Kidney epithelial cell (primary cell): ENCODE measurements at places on chromosomes 13 and 19. TPM values are rescaled to one million over a fixed set of nuclear protein-coding genes. Genes with fewer than 3 reads are reported as not detected.

DNA sequence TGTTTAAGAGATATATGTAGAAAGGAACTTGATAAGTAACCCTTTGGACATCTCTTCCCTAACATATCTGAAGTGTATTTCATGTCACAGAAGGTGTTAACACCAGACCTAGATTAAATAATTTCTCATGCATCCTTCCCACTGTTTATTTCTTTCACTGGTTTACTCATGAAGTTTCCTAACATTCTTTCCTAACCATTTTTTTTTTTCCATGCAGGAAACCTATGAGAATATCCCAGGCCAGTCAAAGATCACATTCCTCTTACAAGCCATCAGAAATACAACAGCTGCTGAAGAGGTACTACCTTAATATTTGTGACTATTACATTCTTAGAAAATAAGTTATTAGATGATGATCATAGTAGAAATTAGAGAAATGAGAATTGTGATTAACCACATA, 28.8 kb downstream of the IPO5 start:
- DNase-seq, result no peak

GRCh38 chr19:23520441-23520840, 125.2 kb upstream of the ZNF91 start:
- DNase-seq, result no peak

GRCh38 chr13:110572778-110573118, 11.2 kb upstream of the RAB20 start:
- no peak for DNase-seq

- DNase-seq, result no peak
These were observed 128.3 kb upstream of the MCF2L start for GRCh38 chr13:112840472-112841302.

EBI3 gene
- total RNA-seq, result 2.5 and 3.9 TPM in 2 replicates

HSH2D gene
- 0.46 and 1.8 TPM in 2 replicates for total RNA-seq

CYP2A7 gene
- not detected in 2 replicates for total RNA-seq

TGFBR3L gene
- total RNA-seq, result 0.14 and 4.5 TPM in 2 replicates
